ENCODE measurements at places on chromosomes 1 and 21.

GRCh38 chr1:194215448-194215847, 1029.0 kb upstream of the B3GALT2 start:
- no peak for DNase-seq

GRCh38 chr1:211379446-211379845, 52.8 kb downstream of the TRAF5 start:
- no peak for DNase-seq

DNA sequence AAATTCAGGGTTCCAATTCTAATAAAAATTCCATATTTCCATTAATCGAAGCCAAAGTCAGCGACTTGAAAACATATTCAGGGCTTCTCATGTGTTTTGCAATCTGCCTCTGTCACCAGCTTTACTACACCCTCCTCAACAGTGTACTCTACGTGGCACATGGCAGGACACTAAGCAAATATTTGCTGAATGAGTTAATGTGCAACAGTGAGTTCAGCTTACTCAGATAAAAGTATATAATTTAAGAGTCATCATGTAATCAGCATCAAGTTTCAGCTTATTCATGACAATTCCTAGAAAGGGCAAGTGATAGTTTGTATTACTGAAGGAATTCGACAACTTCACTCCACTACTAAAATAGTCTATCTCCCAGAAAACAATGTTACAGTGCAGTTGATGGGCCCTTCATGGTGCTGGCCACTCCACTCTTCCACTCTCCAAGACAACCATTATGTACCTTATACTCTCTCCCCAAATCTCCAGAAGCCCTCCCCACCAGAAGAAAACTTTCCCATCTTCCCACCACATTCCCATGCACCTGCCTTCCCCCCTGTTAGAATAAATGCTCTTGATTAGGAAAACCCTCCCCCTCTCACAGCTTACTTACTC, 97.3 kb downstream of the TTLL7 start:
- DNase-seq, result peak; percentile 89

DNA sequence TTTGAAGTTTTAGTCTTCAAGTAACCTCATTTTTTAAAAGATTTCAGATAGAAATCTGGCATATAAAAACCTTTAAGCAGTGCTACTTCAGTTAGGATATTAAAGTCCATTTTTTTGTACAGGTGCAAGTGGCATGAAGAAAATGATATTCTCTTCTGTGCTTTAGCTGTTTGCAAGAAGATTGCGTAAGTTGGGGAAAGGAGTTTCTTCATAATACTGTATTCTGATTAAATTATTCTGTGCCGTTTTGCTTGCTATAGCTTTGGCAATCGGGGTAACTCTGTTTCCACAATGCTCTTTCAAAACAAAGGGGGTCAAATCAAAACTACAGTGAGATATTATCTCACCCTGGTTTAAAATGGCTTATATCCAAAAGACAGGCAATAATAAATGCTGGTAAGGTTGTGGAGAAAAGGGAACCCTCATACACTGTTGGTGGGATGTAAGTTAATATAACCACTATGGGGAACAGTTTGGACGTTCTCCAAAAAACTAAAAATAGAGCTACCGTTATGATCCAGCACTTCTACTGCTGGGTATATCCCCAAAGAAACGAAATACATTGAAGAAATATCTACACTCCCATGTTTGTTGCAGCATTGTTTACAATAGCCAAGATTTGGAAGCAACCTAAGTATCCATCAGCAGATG, 27.1 kb downstream of the MAEL start:
- no peak for DNase-seq

DNA sequence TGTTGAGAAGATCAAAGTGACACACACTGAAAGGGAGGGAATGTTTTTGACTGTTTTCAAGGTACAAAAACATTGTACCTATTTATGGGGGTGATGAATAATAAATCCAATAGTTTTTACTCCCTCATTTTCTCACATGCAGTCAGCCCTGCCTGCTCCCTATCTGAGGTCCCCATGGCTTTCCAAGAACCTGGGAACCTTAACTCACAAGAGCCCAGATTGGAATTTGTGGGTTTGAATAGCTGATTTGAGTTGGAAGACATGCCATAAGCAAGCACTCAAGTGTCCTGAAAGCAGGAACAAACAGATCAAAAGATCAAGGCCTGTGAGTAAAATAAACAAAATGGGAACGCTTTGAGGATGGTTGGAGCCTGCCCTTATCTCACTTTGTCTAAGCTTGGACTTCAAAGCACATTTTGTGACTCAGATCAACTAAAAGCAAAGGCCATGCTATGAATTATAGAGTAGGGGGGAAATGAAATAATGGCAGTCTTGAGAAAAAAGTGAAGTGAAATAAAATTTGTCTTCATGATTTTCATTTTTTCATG, 136.6 kb downstream of the LYPLAL1 start:
- DNase-seq, result no peak

GRCh38 chr1:181204530-181204929, 116.0 kb downstream of the IER5 start:
- DNase-seq, result no peak

DNA sequence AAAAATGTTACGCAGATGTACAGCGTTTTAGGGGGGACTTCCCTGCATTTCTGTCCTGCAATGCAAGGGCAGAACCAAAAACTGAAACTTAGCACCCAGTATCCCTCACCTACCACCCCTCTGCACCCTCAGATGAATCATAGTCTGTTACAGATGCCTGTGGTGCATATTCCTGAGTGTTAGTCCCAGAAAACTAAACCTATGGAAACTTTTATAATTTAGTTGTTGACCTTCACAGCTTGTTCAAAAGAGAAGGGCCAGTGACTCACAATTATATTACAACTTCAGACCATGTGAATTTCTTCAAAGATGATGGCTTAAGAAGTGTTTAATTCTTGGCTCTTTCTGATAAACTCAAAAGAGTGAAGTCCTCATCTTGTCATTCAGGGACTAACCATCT, 5.8 kb downstream of the PTGER3 start:
- DNase-seq, result no peak

- peak; percentile 66 for DNase-seq
Measured at GRCh38 chr21:30206551-30207251, 9.2 kb downstream of the CLDN8 start.

DNA sequence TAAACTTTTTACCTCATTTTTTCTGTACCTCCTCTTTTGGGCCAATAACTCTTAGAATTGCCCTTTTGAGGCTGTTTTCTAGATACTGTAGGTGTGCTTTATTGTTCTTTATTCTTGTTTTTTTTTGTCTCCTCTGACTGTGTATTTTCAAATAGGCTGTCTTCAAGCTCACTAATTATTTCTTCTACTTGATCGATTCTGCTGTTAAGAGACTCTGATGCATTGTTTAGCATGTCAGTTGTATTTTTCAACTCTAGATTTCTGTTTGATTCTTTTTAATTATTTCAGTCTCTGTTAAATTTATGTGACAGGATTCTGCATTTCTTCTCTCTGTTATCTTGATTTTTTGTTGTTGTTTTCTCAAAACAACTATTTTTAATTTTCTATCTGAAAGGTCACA, 130.3 kb downstream of the PHTF1 start:
- DNase-seq, result no peak

- no peak for DNase-seq
Measured at GRCh38 chr21:20729376-20729775, 268.8 kb upstream of the NCAM2 start.

GRCh38 chr1:106969731-106970130, 86.7 kb upstream of the PRMT6 start:
- no peak for DNase-seq

DNA sequence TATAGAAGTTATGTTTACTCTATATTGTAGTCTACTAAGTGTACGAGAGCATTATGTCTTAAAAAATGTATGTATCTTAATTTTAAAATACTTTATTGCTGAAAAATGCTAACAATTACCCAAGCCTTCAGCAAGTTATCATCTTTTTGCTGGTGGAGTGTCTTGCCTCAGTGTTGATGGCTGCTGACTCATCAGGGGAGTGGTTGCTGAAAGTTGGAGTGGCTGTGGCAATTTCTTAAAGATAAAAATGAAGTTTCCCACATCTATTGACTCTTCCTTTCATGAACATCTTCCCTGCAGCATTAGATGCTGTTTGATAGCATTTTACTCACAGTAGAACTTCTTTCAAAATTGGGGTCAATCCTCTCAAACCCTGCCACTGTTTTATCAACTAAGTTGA, 95.8 kb downstream of the CDC7 start:
- no peak for DNase-seq

DNA sequence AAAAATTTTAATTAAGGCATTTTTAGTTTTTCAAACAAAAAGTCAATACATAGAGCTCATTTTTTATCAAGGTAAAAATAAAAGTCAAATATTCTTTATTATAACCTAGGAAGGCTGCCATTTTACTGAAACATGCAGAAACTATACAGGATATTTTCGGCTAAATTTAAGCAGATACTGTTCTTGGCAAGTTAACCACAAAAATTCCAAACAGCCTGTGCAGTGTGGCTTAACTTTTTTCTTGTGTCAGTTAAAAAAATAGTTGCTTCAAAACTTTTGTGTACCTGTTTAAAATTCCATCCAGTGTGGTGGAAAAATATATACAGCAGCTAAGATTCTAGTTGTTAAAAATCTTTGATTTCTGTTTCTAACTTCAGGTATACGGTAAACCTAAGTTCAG, 135.0 kb downstream of the ATP5PO start:
- no peak for DNase-seq

DNA sequence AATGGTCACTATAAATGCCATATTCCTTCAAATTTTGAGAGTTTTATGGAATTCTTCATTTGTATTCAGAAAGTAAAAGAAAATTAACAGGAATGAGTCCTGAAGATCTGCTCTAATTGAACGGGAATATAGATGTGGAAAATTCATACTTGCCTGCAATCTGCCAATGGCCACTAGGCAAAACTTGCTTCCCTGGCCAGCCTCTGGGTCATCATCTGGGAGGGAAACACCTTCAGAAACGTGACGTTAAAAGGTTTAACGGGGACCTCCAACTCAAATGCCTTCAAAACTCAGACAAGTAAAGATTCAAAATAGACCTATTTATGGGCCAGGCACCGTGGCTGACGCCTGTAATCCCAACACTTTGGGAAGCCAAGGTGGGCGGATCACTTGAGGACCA, 21.7 kb upstream of the CTSK start:
- DNase-seq, result no peak

- no peak for DNase-seq
Measured at GRCh38 chr1:50661626-50662025, 238.4 kb upstream of the DMRTA2 start.

Data from foreskin keratinocyte (primary cell).